ENCODE measurements at places on chromosomes 11 and 22. TPM values are rescaled to one million over a fixed set of nuclear protein-coding genes. Genes with fewer than 3 reads are reported as not detected.
A peak's percentile ranks its signal among the peaks of the same experiment; 100 is the strongest.

DNA sequence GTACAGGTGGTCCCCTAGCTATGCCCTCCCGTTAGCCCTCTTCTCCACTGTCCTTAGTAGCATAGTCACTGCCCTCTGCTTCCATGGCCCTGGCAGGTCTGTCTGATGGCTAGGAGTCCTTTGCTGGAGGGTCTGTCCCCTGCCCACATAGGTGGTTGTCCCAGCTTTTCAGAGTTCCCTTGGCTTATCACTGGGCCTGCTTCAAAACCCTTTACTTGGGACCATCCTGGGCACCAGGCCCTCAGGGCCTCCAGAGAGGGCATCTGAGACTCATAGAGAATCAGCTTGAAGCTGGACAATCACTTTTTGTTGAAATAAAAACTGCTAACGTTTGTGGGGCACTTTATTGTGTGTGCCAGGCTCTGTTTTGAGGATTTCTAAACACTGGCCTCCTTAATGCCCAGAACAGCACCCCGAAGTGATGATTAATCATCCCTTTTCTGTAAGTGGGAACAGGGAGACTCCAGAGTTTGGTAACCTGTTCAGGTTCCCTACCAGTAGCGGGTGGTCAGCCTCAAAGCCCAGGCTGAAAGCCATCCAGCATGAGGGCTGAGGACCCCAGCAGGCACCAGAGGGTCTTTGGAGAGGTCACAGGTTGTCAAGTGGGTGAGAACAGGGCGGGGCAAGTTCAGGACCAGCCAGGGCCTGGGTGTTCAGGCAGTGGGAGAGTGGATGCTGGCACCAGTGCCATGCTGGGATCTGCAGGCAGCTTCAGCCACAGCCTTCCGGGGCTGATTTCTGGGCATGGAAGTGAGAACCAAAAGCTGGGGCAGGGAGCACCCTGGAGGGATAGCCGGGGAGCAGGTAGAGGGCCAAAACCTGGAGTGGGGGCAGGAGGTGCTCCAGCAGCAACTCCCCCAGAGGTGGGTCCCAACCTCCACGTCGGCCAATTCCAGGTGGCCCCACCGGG, 495 bp upstream of the KCNK4 start:
- DNase-seq = peak; percentile 23

DNA sequence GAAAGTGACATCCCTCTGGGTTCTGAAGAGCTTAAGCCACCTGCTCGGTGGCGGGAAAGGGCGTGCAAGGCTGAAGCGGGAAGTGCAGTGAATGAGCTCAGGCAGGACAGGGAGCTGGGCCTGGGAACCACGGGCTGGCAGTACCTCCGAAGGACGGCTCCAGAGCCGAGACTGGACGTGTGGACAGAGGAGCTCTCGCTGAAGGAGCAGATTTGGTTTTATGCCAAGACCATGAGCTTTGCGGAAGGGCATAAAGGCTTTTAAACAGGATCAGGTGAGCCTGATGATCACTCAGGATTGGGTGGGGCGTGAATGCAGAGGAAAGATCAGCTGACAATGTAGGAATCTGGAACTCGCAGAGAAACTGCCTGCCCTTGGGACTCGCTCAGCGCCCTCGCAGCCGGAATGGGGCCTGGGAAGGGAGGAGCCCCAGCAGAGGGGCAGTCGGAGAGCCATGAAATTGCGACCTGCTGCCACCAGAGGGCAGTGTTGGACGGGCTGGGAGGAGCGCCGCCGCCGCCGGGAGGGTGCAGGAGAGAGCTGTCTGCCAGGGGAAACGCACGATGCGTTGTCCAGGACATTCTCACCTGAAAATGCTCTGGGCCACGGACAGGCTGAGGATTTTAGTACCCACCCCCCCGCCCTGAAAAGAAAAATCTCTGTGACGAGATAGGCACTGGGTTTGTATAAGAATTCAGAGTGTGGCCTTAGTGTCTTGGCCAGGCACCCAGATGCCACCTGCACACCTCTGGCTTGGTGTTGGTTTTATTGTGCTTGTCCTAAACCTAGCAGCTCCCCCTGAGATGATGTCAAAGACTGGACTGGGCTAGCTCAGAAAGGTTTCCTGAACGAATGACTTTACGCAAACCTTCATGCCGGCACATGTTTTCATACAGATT, 324.4 kb downstream of the NTM start:
- peak; percentile 61 for DNase-seq

GRCh38 chr11:83990160-83990733, 704.1 kb upstream of the CCDC90B start:
- DNase-seq = no peak

DNA sequence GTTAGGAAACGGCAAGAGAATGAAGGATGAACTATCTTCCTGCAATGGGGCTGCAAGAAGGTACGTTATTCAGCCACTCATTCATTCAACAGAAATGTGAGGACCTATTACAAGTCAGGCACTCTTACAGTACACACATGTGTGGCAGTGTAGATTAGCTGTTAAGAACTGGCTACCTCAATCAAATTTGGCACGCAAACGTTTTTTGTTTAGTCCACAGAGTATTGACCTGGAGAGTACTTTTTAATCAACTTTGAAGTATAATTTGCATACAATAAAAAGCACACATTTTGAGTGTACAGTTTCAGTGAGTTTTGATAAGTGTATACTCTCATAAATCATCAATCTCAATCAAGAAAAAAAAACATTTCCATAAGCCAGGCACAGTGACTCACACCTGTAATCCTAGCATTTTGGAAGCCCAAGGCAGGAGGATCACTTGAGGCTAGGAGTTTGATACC, 24.2 kb downstream of the MRTFA start:
- no peak for DNase-seq

DNA sequence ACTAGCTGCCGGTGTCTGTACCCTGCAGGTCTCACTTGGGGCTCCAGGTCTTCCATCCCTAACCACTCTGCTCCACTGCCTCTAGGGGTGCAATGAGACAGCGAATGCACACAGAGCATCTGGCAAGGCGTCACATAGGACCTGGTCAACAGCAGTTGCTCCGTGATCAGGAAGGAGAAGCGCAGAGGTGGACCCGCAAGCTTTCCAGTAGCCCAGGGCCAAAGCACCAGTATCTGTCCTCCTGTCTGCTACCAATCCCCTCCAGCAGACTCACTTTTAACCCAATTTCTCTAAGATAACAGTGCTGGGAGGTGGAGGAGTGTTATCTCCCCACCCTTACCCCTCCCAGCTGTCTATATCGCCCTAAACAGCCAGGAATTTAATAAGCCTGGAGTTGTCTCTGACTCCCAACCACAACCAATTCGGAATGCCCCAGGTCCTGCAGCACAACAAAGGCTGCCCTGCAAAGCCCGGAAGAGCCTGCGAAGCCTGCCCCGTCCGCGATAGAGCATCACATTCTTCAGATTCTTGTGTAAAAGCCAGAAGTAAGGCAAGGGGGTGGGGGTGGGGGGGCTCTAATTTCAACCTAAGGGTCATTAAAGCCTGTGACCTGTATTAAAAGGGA, 19.3 kb downstream of the MYH9 start:
- peak; percentile 97 for DNase-seq

RPS6KA4 gene
- 64.3 TPM for total RNA-seq

LIPT2 gene
- 6.8 TPM for total RNA-seq

Data from PC-9 (cell line).